ENCODE measurements at places on chromosomes 5 and 9.

DNA sequence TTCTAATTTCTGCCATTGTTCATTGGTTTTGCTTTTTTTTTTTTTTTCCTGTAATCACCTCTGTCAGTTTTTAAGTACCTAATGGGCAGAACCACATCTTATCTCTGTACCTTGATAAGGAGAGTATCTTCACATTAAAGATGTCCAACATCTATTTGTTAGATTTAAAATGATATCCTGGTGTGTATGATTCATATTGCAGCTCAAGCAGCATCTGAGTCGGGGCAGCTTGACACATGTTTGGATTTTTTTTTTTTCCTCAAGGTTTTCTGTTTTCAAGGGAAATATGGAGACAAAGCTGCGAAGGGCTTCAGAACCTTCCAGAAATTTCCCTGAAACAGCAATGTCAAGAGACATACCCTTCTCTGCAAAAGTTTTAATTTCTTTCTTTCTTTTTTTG, 164.7 kb downstream of the DOCK2 start:
- DNase-seq, result no peak

- DNase-seq, result no peak
Measured at GRCh38 chr5:173296737-173297676, 31.2 kb downstream of the STC2 start.

- no peak for DNase-seq
Measured at GRCh38 chr9:1938135-1938534, 77.0 kb upstream of the SMARCA2 start.

GRCh38 chr5:82439750-82440445, 161.7 kb upstream of the RPS23 start:
- DNase-seq, result no peak

- no peak for DNase-seq
Measured at GRCh38 chr5:161547738-161548486, 1.4 kb upstream of the GABRB2 start.

DNA sequence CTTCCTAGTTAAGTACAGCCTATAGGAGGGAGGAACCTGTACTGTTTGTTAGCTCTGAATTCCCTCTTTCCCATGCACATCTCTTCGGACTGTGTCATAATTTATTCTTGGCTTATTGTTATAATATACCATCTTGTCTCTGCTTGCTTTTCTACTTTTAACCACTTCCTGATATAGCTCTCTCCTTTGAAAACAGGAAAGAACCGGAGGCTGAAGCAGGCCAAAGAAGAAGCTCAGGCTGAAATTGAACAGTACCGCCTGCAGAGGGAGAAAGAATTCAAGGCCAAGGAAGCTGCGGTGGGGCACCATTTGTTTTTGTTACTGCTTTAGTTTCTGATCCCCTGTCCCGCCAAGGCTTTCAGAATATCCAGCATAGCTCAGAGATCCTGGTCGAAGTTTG, 4.8 kb downstream of the ATP6V1G1 start:
- no peak for DNase-seq

- no peak for DNase-seq
Measured at GRCh38 chr9:29750062-29750461, 2176.8 kb upstream of the C9orf72 start.

DNA sequence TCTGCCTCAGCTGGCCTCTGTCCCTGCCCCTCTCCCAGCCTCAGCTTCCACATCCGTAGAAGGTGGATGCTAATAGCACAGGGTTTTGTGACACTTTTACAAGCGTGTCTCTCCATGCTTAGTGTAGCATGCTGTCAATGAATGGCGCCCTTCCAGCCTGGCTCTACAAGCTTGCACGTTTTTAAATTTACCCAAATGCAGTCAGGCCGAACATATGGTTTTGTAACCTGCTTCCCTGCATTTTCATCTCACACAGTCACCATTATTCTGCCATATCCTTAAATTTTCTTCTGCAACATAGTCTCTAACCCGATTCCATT, 28.8 kb downstream of the FAM163B start:
- no peak for DNase-seq

- DNase-seq, result no peak
Measured at GRCh38 chr5:82346399-82347165, 68.4 kb upstream of the RPS23 start.

DNA sequence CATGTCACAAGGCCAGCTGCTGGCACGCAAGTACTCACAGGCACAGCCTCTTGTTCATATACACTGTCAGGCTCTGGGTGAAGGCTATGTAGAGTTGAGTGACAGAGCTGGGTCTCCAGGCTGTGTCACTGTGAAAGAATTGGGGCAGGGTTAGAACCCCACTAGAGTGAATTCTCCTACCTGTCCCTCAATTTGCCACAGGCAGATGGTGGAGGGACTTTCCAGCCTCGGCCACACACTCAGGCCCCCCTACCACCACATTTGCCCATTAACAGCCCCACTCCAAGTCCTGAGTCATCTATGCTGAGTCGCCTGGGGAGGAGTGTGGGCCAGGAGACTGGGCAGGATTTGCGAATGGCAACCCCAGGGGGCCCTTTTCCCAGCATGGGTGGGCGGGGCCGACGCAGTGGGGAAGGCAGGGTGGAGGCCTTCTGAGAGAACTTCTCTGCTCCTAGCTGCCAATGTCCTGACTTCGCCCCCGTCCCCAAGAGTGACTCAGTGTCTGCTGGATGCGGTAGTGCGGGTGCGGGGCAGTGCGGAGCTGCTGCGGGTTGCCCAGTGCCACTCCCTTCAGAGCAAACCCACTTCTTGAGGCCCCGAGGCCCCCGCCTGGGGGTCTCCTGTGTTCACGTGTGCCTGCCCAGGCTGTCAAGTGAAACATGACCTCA, 50.3 kb upstream of the PSD2 start:
- DNase-seq, result no peak

- DNase-seq, result no peak
Measured at GRCh38 chr9:69019808-69020207, 5.9 kb upstream of the PRKACG start.

Measured in NCI-H1105 treated with DMSO at 0.1 percent for 48 hours (cell line).